Progenitor cell of endocrine pancreas (in vitro differentiated cells): ENCODE measurements at places on chromosomes 7 and 10. TPM values are rescaled to one million over a fixed set of nuclear protein-coding genes. Genes with fewer than 3 reads are reported as not detected.

Gene KAZALD1
- 1.3 and 2.0 TPM in 2 replicates for total RNA-seq

Gene NOM1
- total RNA-seq = 33.6 and 34.4 TPM in 2 replicates

Gene AGBL3
- 7.7 and 8.8 TPM in 2 replicates for total RNA-seq

Gene CISD1
- total RNA-seq = 31.7 and 39.4 TPM in 2 replicates

Gene WDFY4
- total RNA-seq = 0.07 and 0.16 TPM in 2 replicates

Gene ATG9B
- total RNA-seq = 0.58 and 0.79 TPM in 2 replicates

Gene TMEM176A
- total RNA-seq = 8.0 and 9.6 TPM in 2 replicates

Gene H2BK1
- total RNA-seq = not detected in 2 replicates

DNA sequence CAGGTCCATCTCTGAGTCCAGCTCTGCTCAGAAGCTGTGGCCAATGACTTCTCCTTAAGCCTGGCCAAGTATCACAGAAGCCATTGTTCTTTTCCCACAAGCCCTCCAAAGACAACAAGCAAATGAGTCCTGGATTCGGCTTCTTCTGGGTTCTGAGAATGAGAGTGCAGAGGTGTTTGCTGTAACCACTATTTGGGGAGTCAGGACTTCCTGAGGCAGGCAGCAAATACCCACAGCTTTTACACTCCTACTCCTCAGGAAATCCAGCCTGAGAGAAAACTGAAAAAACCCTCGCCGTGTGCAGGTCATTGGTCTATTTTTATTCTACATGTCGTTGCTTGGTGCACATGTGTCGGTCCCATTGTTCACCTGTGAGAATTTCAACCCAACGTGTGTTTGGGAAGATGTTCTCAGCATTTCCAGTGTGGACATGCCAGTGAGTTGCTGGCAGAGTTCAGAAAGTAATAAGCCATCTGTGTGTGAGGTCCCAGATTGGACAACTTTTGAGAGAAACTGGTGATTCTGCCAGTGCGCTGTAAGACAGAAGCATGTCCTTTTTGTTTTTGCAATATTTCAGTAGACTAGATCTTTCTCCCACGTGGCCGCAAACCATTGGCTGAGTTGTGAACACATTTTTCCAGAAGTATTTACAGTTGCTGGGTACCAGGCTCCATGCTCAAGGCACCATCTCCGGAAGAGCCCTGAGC is 121.6 kb upstream of the LYZL2 start:
- no peaks in the 10 kb centered on the region for H3K36me3 ChIP-seq
- H3K27me3 ChIP-seq = peaks cover 34% of the 10 kb centered on the region
- no peak overlapping the region for H3K4me3 ChIP-seq
- DNase-seq = no peak

DNA sequence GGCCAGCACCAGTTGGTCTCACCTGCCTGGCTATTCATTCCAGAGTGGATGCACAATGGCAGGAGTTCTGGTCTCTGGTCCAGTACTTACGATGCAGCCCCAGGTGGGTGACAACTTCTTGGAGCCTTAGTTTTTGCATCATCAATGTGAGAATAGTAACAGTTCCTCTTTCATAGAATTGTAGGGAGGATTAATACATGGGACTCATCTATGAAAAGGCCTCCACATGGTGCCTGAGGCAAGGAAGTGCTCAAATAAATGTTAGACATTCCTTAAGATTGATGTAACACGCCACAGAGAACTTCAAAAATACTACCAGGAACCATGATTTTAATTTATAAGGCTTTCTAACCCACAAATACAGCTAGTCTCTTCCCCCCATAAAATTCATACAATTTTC is 120.1 kb upstream of the CHST15 start:
- H3K27ac ChIP-seq = no peak overlapping the region
- H3K36me3 ChIP-seq = no peaks in the 10 kb centered on the region
- no peaks in the 10 kb centered on the region for H3K4me1 ChIP-seq

DNA sequence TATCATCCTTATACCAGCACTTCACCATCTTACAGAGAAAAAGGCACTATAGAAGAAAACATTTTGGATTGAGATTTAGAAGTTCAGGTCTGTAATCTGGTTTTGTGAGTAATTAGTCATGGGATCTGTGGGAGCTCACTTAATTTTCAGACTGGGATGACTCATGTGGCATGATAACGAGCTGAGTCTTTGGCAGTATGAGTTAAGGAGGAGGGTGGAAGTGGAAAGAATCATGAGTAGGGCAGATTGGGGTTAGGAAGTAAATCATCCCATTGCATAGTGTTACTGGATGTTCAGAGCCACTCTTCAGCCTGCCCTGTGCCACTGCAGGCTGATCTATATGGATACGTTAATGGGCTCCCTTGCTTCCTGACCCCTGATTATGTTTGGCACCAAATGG is 64.9 kb downstream of the ZNF92 start:
- no peak for DNase-seq
- H3K36me3 ChIP-seq = no peaks in the 10 kb centered on the region
- H3K27me3 ChIP-seq = peaks cover 4% of the 10 kb centered on the region
- no peaks in the 10 kb centered on the region for H3K4me1 ChIP-seq
- H3K27ac ChIP-seq = no peak overlapping the region

- H3K4me3 ChIP-seq = no peak overlapping the region
- H3K27ac ChIP-seq = no peak overlapping the region
- DNase-seq = no peak
- peaks cover 2% of the 10 kb centered on the region for H3K4me1 ChIP-seq
- H3K36me3 ChIP-seq = peaks cover 30% of the 10 kb centered on the region
- no peaks in the 10 kb centered on the region for H3K27me3 ChIP-seq
These were observed 47.7 kb downstream of the DLD start for GRCh38 chr7:107938456-107939250.

DNA sequence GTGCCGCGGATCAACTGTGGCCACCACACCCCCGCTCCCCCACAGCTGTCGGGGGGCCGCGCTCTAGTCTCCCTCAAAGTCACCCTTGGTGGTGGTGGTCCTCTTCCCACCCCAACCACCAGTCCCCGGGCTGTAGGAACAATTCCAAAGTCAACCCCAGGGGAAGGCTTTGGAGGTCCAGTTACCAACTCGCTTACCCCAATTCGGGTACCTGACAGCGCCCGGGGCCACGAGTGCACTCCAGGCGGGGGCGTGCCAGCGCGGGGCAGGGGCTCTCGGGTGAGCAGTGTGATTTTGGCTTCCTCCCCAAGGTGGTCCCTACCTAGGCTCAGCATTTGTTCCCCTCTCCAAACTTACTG is 584 bp upstream of the ZMIZ1 start:
- peak overlapping the region; percentile 84 for H3K4me3 ChIP-seq
- DNase-seq = peak; percentile 43
- H3K4me1 ChIP-seq = peaks cover 33% of the 10 kb centered on the region
- H3K27ac ChIP-seq = peak overlapping the region; percentile 56
- H3K36me3 ChIP-seq = no peaks in the 10 kb centered on the region

DNA sequence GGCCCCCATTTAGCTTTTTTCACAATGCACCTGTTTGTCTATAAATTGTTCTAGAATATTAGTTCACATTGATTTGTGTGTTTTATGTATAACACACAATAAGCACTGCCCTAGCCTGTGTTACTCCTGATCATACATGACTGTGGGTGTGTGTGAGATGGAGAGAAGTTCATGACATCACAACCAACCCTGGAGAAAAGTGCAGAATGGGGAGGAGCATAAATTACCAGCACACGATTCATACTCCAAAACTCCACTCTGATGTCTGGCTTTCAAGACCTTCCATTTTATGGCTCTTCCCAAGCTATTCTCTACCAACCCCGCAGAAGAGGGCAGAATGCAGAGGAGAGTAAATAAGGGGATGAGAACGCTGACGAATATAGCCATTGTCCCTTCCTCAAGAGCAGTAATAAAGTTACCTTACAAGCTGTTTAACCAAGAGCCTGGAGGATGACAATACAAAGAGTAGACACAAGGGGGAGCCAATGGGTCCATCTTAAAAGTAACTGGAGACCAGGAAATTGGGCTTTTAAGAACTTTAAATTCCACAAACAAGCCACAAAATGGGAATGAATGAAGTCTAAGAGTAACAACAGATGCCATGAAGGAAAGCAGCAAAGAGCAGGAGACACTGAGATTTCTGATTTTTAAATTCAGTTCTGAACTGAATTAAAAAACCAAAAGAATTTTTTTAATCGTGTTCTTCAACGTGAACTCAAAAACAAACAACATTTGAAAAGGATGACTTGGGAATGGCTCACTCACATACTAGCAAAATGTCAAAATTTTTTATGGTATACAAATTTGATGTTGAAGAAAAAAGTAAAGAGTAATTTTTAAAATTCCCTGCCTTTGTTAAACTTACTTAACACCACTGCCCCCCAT is 159.6 kb downstream of the PARD3 start:
- no peaks in the 10 kb centered on the region for H3K36me3 ChIP-seq
- peaks cover 21% of the 10 kb centered on the region for H3K4me1 ChIP-seq
- peak; percentile 47 for DNase-seq
- no peak overlapping the region for H3K27ac ChIP-seq
- no peak overlapping the region for H3K4me3 ChIP-seq

DNA sequence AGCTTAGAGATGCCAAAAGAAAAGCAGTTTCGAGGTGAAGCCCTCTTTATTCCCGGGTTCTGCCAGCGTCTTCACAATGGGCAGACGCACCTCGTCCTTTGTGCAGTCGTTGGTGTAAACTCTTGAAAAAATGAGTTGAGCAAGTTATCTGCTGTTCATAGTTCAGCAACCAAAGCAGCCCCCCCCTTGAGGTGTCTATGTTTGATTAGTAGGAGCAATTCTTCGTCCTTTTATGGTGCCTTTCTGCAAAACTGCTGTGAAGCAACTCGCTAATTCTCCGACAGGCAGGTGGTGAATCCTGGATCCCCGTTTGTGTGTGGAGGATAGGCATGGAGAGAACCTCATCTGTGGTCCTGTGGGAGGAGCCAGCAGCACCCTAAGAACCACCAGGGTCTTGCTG is 234.5 kb downstream of the GLRX3 start:
- DNase-seq = no peak
- H3K27ac ChIP-seq = no peak overlapping the region
- peaks cover 13% of the 10 kb centered on the region for H3K4me1 ChIP-seq

GRCh38 chr10:30816159-30816819 is 186.7 kb upstream of the LYZL2 start:
- no peaks in the 10 kb centered on the region for H3K36me3 ChIP-seq
- H3K4me1 ChIP-seq = peaks cover 49% of the 10 kb centered on the region
- DNase-seq = no peak
- H3K4me3 ChIP-seq = no peak overlapping the region
- peak overlapping the region; percentile 31 for H3K27ac ChIP-seq

DNA sequence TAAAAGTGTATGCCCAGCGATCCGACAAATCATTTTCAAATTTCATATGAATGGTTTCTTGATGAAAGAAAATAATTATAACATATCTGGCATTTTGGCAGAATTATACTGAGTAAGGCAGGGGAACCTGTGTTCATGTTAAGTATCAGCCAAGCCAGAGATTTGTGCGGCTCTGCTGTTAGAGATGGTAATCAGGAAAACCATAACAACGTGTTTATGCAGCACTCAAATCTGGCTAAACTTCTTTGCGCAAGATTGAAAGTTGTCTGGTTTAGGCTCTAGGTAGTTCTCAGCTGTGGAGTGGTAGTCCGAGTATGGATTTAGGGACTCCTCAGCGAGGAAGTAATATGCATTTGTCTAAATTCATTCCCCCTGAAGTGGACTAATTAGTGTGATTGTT is 8.9 kb upstream of the CTBP2 start:
- peaks cover 45% of the 10 kb centered on the region for H3K27me3 ChIP-seq
- DNase-seq = no peak
- peaks cover 2% of the 10 kb centered on the region for H3K4me1 ChIP-seq
- H3K27ac ChIP-seq = no peak overlapping the region

GRCh38 chr7:34425194-34425593 is 232.8 kb upstream of the NPSR1 start:
- no peak overlapping the region for H3K27ac ChIP-seq
- H3K4me3 ChIP-seq = no peak overlapping the region
- H3K4me1 ChIP-seq = peaks cover 4% of the 10 kb centered on the region
- no peaks in the 10 kb centered on the region for H3K36me3 ChIP-seq
- no peak for DNase-seq

- no peaks in the 10 kb centered on the region for H3K36me3 ChIP-seq
- no peak for DNase-seq
- no peak overlapping the region for H3K4me3 ChIP-seq
- H3K4me1 ChIP-seq = peaks cover 4% of the 10 kb centered on the region
These were observed 72.3 kb upstream of the SEM1 start for GRCh38 chr7:96781919-96782318.

- peaks cover 3% of the 10 kb centered on the region for H3K4me1 ChIP-seq
- no peaks in the 10 kb centered on the region for H3K36me3 ChIP-seq
- no peak overlapping the region for H3K27ac ChIP-seq
These were observed 1.1 kb upstream of the GALNTL5 start for GRCh38 chr7:151954866-151955820.
